Right ventricle myocardium superior (tissue), 1 donor: ENCODE measurements at places on chromosomes 3 and 15.

DNA sequence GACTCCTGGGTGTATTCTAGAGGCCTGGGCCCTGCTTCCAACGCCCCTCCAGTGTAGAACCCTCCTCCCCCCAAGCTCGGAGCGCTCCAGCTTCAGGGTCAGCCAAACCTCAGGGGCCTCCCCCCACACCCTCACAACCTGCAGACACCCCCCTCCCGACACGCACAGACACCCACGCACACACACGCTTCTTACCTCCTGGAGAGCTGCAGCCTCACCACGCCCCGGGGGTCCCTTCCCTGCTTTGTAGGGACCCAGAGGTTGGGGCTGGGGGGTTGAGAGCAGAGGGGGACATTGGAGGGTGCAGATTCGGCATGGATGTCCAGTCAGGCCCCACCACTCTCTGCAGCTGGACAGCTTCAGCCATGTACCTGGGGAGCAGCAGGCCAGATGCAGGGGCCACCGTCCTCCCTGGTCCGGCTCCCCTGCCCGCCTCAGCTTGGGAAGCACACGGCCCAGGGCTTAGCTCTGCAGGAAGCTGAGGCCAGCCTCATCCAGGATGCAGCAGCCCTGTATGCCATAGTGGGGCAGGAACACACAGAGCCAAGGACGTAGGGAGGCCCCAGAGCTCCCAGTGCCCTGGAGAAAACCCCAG is 13.0 kb downstream of the ZDHHC19 start:
- no peak for DNase-seq

- no peak for DNase-seq
These were observed 602.4 kb downstream of the UNC13C start for GRCh38 chr15:54580643-54581042.

DNA sequence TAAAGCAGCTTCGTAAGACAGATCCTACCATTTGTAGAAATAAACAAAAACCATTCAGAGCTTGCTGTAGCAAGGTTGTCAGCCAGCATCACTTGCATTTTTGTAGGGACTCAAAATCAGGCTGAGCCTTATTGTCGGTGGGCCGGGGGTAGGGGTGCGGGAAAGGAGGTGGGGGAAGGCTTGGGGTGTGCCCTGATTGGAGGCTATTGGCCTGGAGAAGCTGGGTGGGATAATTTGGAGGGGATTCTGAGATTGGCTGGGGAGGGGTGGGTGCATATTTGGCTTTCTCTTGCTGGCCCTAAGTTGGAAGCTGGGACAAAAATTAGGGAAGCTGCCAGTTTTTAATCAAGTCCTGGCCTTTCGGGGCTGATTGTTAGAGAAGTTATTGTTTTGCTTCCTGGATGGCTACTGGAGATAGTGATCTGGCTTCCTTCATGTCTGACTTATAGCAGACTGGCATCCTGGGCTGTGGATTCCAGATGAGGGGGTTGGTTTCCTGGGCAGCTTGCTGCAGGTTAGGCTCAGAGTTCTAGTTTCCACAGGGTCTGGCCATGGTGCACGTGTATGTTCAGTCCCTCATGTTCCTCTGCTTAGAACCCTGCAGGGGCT is 22.8 kb downstream of the STOML1 start:
- DNase-seq, result no peak

DNA sequence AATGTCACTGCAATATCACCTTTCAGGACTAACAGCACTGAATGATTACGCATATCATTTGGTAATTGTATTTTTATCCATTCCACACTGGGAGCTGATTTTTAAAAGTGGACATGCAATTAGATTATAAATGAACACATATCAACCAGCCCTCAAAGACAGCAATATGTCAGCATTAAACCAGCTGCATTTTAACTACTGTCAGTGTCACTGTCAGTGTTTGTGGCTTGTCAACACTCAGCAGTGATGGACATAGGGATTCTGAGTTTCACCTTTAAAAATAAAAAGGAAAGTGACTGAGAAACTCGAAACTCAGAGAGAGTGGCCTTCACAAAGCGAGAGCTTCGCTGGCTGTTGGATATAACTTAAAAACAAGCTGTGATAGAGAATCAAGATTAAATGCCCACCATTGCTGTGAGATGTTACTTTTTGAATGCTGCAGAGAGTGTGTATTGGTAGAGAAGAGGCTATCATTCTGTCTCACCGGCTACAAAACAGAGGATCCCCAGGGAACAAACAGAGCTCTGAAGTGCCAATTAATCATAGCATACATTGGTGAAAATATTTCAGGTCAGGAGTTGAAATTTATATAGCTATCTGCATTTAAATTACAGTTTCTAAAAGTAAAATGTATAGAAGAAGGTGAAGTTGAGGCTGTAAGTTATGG is 635.8 kb downstream of the SQOR start:
- DNase-seq, result no peak

DNA sequence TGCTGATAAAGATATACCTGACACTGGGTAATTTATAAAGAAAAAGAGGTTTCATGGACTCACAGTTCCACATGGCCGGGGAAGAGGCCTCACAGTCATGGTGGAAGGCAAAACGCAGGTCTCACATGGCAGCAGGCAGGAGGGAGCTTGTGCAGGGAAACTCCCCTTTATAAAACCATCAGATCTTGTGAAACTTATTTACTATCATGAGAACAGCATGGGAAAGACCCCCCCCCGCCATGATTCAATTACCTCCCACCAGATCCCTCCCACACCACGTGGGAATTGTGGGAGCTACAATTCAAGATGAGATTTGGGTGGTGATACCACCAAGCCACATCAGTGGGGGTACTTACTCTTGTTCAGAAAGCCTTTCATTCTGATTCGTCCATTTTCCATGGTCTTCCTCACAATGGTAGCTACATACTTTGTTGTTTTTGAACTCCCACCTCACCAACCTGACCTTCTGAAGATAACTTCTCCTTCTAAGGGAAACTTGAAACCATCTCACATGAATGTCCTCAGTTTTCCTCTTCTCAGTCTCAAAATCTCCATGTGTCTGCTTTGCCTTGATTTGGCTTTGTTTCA is 275.6 kb upstream of the PROK2 start:
- DNase-seq, result no peak
